ENCODE measurements at places on chromosomes 2 and 18.

DNA sequence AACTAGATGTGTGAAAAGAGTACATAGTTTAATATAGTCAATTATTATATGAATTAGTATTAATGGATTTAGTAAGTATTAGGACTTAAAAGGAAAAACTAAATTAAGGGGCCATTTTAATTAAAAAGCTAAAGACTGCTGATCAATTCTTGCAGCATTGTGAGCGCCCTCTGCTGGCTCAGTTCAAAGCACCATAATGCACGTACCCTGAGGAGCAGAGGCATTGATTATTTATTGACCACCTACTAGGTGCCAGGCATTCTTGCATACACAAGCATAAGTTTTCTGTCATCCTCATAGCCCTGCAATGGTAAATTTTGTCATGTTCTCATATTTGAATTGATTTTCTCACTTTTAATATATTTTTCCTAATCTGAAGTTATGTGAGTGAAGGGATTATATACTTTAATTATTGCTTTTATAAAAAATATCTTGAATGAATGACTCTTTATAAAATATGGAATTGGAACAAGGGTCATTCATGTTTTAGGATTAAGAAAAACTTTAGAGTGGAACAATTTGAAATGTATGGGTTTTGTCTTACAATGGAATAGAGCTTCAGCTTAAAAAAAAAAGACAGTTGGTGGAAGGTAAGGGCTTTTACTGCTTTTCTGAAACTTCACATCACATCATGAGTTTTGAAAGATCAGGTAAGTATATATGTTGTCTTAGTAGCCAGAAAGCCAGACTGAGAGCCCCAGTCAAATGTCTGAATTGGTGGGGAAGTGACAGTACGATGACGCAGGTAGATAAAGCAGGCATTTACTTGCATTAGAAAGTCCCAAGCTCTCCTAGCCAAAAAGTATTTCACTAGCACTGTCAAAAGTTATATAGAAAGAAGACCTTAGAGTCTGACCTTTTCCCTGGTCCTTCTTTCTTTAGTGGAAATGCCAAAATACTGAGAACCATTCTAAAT is 9.7 kb downstream of the ITGA4 start:
- DNase-seq, result peak; percentile 6

DNA sequence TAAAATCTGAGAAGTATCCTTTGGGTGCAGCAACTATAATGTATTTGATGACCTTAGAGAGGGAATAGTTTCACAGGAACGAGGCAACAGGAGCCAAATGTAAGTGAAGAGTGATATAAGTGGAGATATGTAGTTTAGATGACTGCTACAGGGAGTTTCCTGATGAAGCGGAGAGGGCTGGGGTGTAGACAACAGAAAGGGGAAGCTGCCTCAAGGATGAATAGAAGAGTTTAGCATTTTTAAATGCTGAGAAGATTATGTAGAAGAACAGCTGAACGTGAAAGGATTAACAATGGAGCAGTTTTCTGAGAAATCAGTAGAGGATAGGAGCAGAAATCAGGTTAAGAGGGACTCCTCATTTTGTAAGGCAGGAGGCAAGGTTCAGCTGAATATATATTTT is 133.3 kb downstream of the LCLAT1 start:
- DNase-seq, result no peak

- DNase-seq, result no peak
Observed at GRCh38 chr2:13821255-13821880, 811.1 kb upstream of the LRATD1 start.

DNA sequence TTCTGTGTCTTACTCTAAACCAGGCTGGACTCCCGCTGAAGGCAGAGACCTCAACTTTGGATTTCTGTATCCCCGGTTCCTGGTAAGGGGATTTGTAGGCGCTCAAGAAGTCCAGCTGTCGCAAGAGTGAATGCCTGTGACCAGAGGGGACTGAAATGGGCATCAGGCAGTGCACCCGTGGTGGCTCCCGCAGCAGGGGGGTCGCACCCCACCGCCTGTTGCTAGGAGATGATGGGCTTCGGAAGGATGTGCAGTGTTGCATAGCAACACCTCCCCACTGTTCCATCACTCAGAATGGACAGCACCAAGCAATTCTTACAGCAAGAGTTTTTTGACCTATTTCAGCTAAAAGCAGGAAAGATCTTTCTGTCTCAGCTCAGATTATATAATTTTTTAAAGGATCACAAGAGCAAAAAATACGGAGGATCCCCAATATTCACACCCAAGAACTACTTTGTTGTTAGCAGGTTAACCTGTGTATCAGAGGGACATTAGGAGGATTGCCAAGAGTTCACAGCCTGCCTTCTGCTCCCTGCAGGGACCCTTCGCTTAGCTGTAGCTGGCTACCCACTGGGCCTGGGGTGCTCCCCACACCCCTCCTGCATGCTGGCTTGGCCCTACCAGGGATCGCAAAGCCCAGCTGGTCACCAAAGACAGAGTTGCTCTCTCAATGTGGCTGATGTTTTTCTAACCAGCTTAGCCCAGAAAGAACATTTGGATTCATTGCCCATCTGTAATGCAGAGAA is 63.8 kb downstream of the SOWAHC start:
- no peak for DNase-seq

GRCh38 chr2:84629550-84629949 is 113.3 kb downstream of the DNAH6 start:
- DNase-seq, result no peak

- no peak for DNase-seq
Observed at GRCh38 chr2:69932596-69932922, 17.6 kb downstream of the MXD1 start.

- no peak for DNase-seq
Observed at GRCh38 chr2:10720947-10721395, 459 bp upstream of the ATP6V1C2 start.

DNA sequence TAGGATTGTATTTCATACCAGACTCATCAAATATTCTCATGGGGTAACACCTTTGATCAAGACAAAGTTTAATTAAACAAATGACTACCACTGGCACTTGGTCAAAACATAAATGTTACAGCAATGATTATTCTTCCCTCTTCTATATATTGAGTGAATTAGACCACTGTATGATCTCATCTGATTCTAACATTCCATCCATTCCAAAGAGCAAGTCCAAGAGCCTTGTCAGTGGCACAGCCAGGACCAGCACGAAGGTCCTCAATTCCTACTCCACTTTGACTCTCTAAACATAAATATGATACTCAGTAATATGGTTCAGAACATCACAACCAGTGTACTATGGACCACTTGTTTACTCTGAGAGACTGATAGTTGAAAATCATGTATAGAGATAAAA is 86.4 kb downstream of the AP1S3 start:
- no peak for DNase-seq

GRCh38 chr2:25473758-25474340 is 132.1 kb upstream of the DNMT3A start:
- DNase-seq, result no peak

DNA sequence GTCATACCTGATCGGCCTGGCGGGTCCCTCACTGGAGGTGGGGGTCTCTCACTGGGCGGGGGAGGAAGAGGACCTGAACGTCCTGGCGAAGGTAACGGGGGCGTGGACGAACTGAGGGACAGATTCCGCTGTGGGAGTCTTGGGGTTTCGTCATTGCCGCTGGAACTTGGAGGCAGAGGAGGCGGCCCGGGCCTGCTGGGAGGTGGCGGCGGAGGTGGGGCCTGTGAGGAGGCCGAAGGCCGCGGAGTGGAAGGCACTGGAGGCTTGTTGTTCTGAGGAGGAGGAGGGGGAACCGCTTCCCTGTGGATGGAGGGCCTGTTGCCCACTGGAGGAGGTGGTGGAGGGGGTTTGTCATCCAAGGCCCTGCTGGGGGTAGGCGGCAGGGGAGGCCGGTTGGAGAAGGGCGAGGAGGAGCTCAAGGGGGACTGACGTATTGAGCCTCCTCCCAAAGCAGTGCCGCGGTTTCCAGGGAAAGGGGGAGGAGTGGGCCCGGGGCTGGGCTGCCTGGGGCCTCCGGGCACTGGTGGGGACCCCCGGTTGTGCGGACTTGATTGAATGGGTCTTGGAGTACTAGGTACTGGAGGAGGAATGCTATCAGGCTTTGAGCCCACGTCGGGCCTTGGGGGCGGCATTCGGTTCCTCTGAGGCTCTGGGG is 25.8 kb downstream of the WIPF1 start:
- no peak for DNase-seq

DNA sequence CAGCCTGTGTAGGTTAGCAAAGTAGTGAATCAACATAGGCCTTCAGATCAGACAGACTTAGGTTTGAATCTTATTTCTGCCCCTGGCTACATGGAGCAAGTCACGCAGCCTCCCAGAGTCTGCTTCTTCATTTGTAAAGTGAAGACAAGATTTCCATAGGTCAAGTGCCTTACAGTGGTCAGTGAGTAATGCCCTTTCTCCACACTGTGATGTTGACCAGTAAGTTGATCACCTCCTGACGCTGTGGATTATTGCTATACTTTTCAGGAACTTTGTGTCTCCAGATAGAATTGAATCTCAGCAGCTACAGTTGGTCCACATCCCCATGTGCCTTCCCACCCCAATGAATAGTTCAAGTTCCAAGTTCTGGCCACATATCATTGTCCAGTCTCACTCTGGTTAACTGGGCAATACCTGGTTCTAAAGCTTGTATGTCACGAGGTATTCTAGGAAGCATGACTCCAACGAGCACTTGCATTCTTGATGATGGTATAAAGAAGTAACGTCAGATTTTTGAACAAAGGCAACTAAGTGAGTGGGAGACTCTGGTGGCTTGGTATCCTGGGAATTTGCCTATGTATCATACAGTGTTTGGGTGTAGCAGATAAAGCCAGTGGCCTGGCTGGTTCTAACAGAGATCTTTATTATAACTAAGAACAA is 2.1 kb upstream of the CLIP4 start:
- peak; percentile 21 for DNase-seq

- DNase-seq, result no peak
Observed at GRCh38 chr2:148161909-148162435, 141.1 kb downstream of the MBD5 start.

GRCh38 chr2:124480958-124481357 is 455.9 kb downstream of the CNTNAP5 start:
- no peak for DNase-seq

GRCh38 chr2:219691571-219691970 is 64.1 kb downstream of the SLC4A3 start:
- no peak for DNase-seq

- DNase-seq, result no peak
Observed at GRCh38 chr18:58064406-58064998, 20.5 kb downstream of the NEDD4L start.

DNA sequence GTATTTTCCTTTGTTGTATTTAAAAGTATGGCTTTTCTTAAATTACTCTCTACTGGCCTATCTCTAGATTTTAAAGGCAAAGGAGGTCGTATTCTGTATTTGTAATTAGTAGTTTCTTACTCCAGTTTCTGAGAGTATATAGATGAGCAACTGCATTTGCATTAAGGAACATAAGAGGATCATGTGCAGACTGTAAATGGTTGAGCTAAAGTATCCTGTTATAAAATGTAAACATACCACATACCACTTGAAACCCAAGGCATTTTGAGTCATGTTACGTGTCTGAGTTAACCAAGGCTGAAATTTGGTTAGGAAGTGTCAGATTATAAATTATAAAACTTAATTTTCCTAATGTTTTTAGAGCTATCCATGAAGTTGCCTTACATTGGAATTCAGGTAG is 76.3 kb downstream of the GPD2 start:
- DNase-seq, result no peak

DNA sequence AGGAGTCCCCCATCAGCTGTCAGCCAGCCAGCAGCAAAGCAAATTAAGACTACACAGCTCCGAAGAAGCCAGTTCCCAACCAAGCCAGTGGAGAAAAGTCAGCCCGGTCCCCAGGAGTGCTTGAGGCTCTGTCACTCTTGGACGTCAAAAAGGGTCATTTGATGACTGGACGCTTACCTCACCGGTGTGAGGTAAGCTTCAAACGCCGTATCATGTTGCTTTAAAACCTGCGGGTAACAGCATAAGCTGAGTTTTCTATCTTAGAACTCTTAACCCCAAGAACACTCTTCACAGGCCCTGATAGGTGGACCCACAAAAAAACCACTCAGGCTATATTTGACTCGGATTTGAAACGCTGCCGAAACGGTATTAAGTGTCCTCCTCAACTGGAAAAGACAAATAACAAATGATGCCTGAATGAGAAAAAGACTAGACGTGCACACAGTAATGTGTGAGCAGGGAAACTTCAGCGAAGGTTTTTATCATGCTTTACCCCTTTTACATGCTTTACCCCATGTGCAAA is 682 bp upstream of the LNPK start:
- DNase-seq, result peak; percentile 9

DNA sequence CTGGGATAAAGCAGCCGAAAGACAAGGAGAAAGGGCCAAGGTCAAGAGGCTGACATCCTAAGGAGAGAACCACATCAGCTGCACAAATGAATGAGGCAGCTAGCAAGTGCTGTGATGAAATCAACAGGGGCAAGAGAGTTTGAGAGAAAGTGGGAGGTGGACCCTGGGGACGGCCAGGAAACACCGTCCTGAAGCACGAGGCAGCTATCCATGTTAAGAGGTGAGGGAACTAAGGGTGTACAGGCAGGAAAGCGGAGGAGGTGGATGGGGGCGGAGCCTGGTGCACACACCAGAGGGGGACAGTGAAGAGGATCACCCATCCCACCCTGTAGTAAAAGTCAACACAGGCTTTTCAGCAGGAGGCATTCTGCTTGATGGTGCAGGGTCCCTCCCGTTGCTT is 52.4 kb downstream of the HDLBP start:
- DNase-seq, result no peak

DNA sequence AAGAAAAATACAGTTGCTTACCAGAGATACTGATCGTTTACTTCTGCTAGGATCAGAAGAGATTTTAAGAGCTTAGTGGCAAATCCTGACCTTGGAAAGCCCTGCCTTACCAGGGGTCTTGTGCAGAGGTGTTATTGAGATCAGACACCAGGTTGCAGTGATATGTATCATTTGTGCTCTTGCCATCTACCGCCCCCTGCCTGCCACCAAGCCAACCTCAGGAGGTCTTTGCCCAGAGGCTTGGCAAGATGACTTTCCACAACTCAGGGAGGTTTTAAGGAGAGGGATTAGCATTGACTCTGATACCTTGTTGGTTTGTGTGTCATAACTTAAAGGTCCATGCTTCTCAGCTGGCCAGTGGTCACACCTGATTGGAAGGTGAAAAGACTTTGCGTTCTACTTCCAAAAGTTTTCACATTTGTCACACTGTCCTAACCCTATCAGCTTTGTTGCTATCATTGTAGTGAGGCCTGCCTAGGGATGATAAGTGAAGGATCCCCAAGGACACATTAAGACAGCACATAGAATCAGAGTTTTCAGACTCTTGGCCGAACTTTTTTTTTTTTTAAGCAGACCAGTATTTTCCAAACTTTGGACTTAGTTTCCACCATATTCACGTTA is 46.2 kb upstream of the MGAT5 start:
- no peak for DNase-seq

DNA sequence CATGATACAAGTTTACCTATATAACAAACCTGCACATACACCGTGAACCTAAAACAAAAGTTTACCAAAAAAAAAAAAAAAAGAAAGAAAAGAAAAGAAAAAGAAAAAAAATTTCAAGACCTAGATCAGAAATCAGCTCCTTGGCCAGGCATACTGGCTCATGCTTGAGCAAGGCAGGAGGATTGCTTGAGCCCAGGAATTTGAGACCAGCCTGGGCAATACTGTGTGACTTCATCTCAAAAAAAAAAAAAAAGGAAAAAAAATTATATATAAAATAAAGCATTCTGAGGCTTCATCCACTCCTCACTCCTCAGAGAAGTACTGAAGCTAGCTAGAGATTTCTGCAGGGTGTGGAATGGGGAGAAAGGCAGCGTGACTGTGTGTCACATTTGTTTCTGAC is 11.8 kb upstream of the PROC start:
- no peak for DNase-seq

Measured in H54 (cell line).